ENCODE measurements at places on chromosomes 1 and 21. TPM values are rescaled to one million over a fixed set of nuclear protein-coding genes. Genes with fewer than 3 reads are reported as not detected.
A peak's percentile ranks its signal among the peaks of the same experiment; 100 is the strongest.

DPH5 gene
- total RNA-seq = 37.1 TPM

KMO gene
- total RNA-seq = not detected

NBPF10 gene
- 1.5 TPM for total RNA-seq

RGS18 gene
- total RNA-seq = 0.62 TPM

DNA sequence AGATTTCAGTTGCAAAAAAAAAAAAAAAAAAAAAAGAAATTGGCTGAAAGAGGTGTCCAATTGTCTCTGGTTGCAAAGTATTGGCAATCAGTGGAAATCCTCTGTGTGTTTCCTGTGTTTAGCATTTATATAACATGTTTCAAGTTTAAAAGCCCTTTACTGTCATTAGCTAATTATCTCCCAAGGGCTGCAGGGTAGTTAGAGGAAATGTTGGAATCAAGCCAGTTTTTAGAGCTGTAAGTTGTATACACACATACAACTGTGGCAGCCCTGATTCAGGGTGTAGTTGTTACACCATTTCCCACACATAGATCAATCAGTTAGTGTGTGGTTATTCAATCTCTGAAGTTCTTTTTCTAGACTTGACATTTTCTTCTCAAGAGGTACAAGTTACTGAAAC is 8.9 kb upstream of the ZNF326 start:
- H3K36me3 ChIP-seq = no peaks in the 10 kb centered on the region
- H3K27me3 ChIP-seq = peaks cover 11% of the 10 kb centered on the region
- DNase-seq = no peak

DNA sequence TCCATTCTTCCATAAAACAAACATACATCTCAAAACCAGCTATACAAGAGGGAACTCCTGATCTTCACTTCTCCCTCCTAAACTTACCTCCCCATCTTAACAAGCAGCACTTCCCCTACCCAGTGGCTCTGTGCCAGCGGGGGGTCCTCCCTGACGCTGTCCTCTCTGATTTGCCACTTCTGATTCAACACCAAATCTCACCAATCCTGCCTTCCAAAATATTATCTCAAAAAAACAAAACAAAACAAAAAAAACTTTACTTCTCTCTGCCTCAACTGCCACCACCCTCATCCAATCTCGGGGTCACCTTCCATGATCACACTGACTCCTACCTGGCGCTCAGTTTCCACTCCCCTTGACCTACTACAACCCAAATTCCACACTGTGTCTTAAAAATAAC is 72.8 kb downstream of the SLC45A1 start:
- peak overlapping the region; percentile 12 for H3K4me3 ChIP-seq
- no peak for DNase-seq
- no peaks in the 10 kb centered on the region for H3K27me3 ChIP-seq

DNA sequence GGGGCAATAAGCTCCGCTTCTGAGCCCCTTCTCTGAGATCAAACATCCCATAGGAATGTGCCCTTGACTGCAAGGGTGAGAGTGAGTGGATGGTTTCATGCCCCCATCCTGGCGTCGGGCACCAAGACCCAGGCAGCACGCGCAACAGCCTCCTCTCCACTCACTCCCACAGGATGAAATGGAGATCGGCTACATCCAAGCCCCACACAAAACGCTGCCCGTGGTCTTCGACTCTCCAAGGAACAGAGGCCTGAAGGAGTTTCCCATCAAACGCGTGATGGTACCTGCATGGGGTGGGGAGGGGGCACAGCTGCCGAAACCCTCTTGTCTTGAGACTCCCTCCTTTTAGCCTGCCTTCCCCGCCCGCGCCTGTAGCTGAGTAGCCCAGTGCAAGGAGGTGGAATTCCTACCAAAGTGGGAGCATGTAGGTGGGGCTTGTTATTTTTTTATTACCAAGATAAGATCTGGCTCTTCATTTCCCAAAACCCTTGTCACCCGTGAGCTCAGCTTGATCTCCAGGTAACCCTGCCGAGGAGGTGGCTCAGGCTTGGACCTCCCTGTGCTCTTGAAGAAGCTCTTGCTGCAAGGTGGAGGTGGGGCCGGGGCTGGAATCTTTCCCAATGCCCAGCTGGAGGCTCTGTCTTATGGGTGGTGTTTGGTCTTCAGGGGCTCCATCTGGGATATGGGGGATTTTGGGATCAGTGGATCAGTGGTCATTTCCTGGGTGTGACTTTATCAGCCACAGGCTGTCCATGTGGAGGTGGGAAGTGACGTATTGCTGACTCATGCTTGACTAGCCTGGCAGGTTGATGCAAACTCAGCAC is 24.0 kb upstream of the PADI6 start:
- no peak overlapping the region for H3K27ac ChIP-seq
- no peak overlapping the region for H3K4me3 ChIP-seq
- H3K36me3 ChIP-seq = no peaks in the 10 kb centered on the region
- H3K27me3 ChIP-seq = peaks cover 7% of the 10 kb centered on the region

DNA sequence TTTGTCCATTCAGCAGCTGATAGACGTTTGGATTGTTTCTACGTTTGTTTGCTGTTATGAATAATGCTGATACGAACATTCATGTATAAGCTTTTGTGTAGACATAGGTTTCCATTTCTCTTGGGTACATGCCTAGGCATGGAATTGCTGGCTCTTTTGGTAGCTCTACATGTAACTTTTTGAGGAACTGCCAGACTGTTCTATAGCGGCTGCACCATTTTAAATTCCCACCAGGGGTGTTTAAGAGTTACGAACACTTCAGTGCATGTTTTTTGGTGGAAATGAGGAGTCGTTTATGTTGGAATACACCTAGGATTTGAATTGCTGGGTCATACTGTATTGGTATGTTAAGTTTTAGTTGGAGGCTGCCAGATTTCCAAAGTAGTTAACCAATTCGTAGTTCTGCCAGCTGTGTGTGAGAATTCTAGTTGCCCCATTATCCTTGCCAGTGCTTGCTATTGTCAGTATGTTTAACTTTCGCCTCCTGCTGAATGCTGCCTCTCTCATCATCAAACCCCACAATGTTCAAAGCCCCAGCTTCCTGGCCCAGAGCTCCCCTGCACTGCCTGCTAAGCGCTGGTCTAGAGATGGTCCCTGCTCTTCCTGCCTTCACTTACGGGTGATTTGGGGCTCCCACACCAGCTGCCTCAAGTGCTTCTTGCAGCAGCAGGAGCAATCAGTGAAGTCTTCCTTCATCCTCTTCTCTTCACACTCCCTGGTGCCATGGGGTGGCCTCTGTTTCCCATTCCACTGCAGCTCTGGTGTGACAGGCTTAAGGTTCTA is 81.0 kb downstream of the MAN1C1 start:
- DNase-seq = no peak
- H3K4me1 ChIP-seq = peaks cover 18% of the 10 kb centered on the region
- no peaks in the 10 kb centered on the region for H3K27me3 ChIP-seq
- H3K36me3 ChIP-seq = peaks cover 4% of the 10 kb centered on the region

Measured in activated naive CD8-positive, alpha-beta T cell treated with anti-CD3 and anti-CD28 coated beads, Interleukin-2, amount 10 ng/mL, durations not matched to agents 7 days and 5 days (primary cell).